ENCODE measurements at places on chromosomes 16 and 17.

GRCh38 chr16:88798772-88799455 lies 4.7 kb upstream of the CDT1 start:
- no peak for DNase-seq

DNA sequence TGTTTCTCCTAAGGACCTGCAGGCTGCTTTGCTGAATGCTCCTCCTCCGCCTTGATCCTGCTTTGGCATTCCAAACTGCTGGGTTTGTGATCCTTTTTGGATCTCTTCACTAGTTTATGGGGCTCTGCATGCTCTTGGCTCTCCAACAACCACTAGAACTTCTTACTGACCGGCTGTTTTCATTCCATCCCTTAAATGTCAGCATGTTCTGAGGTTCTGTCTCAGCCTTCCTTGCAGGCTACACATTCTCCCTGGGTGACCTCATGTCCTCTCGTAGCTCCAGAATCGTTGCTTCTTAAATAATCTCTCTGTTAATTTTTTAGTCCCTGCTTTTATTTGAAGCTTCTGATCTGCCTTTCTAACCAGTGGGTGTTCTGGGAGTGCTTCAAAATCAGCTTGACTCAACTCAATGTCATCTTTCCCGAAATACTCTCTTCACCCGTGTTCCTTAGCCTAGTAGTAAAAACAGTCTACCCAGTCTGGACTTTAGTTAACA lies 119.0 kb upstream of the HS3ST2 start:
- DNase-seq, result no peak

DNA sequence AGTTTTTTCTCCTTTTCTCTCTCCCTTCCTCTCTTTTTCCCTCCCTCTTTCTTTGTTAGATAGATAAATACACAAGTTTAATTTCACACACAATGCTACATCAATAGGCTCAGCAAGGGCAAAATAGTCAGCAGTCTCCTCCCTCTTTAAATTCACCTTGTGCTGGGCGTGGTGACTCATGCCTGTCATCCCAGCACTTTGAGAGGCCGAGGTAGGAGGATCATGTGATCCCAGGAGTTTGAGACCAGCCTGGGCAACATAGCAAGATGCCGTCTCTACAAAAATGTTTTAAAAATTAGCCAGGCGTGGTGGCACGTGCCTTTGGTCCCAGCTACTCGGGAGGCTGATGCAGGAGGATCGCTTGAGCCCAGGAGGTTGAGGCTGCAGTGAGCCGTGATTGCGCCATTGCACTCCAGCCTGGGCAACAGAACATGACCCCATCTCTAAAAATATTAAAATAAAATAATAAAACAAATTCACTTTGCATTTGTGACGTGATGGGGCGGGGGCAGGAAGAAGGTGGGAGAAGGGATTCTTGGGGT lies 27.4 kb downstream of the IL21R start:
- DNase-seq, result no peak

GRCh38 chr17:81192386-81193050 lies 26.5 kb upstream of the AATK start:
- DNase-seq, result no peak

DNA sequence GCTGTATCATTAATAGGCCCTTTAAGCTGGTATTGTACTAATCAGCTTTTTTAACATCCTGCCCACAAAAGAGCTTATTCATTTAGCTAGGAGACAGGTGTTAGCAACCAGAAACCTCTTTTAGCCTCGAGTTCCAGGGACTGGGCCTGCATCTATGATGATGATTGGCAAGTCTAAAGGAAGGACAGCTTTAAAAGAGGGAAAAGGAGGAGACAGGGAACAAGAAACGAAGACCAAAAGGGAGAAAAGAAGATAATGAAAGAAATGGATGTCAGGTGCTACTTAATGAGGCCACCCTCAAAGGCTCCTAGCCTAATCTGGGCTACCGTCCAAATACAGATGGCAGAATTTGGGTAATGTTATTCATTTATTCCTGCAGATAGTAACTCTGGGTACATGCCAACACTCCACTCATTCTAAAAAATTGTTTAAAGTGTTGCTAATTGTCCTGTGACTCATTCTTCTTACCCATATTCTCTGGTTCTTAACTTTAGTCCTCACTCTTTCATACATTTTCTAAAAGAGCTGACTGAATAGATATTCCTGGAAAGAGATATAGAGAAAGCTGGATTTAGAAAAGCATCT lies 18.7 kb upstream of the RFFL start:
- no peak for DNase-seq

DNA sequence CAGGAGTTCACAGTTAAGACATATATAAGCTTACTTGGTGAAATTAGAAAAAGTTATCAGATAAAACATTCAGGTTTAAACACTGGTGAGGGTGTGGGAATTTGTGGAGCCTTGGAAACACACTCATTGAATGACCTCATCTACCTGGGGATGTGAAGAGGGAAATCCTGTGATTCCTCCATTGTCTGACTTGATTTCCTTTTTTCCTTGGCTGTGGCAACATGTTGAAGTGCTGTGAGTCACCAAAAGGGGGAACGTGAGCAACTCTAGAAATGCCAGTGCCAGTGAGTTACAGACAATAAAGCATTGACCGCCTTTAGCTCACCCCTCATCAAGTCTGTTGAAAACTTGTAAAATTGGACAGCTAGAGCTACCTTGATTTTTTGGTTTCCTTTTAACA lies 1.8 kb downstream of the HMOX2 start:
- no peak for DNase-seq

Data from hippocampal formation (tissue), 2 donors.